Foreskin keratinocyte (primary cell): ENCODE measurements at places on chromosomes 12 and 14. TPM values are rescaled to one million over a fixed set of nuclear protein-coding genes. Genes with fewer than 3 reads are reported as not detected.

The FLVCR2 gene
- total RNA-seq = 0.03 and 0.11 TPM in 2 replicates

The PTGDR gene
- total RNA-seq = not detected in 2 replicates

The P2RX2 gene
- total RNA-seq = not detected in 2 replicates

The EXOC3L4 gene
- total RNA-seq = not detected in 2 replicates

The ALDH2 gene
- 23.8 and 24.8 TPM in 2 replicates for total RNA-seq

The TAS2R31 gene
- total RNA-seq = 0.61 and 0.74 TPM in 2 replicates

The LHX5 gene
- total RNA-seq = 0.11 and 0.24 TPM in 2 replicates

The KCNC2 gene
- total RNA-seq = not detected in 2 replicates

The FOXG1 gene
- total RNA-seq = not detected in 2 replicates

The ADAM21 gene
- 0.28 and 0.44 TPM in 2 replicates for total RNA-seq

The SPIC gene
- total RNA-seq = not detected in 2 replicates

The LMO3 gene
- total RNA-seq = not detected in 2 replicates

The KRT72 gene
- total RNA-seq = not detected in 2 replicates

The PSMC1 gene
- 224 and 235 TPM in 2 replicates for total RNA-seq

The CCNB1IP1 gene
- total RNA-seq = 51.2 and 54.3 TPM in 2 replicates

The GPR137C gene
- 0.17 and 0.21 TPM in 2 replicates for total RNA-seq

The GPRC5A gene
- total RNA-seq = 9.3 and 14.2 TPM in 2 replicates

The MYO1H gene
- not detected in 2 replicates for total RNA-seq

The SLC38A4 gene
- total RNA-seq = 0.49 and 0.65 TPM in 2 replicates

The CHGA gene
- not detected in 2 replicates for total RNA-seq

The DTX1 gene
- total RNA-seq = not detected in 2 replicates

The OTUB2 gene
- total RNA-seq = 3.0 and 3.6 TPM in 2 replicates

The RNASE3 gene
- total RNA-seq = not detected in 2 replicates

The KRT85 gene
- total RNA-seq = not detected in 2 replicates

The BCDIN3D gene
- 2.9 and 3.0 TPM in 2 replicates for total RNA-seq

The ANKRD9 gene
- 6.7 and 7.8 TPM in 2 replicates for total RNA-seq

The RNF212B gene
- not detected in 2 replicates for total RNA-seq

The ESR2 gene
- total RNA-seq = 0.04 and 0.10 TPM in 2 replicates

The GPR162 gene
- total RNA-seq = 0.14 and 0.21 TPM in 2 replicates

The RAPGEF3 gene
- total RNA-seq = 7.7 and 8.1 TPM in 2 replicates

The GPATCH2L gene
- total RNA-seq = 28.5 and 30.4 TPM in 2 replicates

The DACT1 gene
- total RNA-seq = 0.07 and 0.20 TPM in 2 replicates

The PNMA1 gene
- total RNA-seq = 12.2 and 13.6 TPM in 2 replicates

The KLRD1 gene
- not detected in 2 replicates for total RNA-seq

The CYP46A1 gene
- 0.04 TPM in 1 of 2 replicates, not detected in the other for total RNA-seq

The KLRB1 gene
- total RNA-seq = not detected in 2 replicates

The SLC41A2 gene
- total RNA-seq = 3.9 and 4.2 TPM in 2 replicates

The KIAA0586 gene
- total RNA-seq = 20.5 and 22.8 TPM in 2 replicates

The GARIN6 gene
- not detected in 2 replicates for total RNA-seq

The AQP2 gene
- not detected in 2 replicates for total RNA-seq

The SALL2 gene
- total RNA-seq = 2.1 and 2.6 TPM in 2 replicates

The CRIP2 gene
- total RNA-seq = 2.2 TPM in 2 replicates

The LGR5 gene
- total RNA-seq = not detected in 2 replicates
